SJCRH30 (cell line): ENCODE measurements at places on chromosomes 7 and 10. TPM values are rescaled to one million over a fixed set of nuclear protein-coding genes. Genes with fewer than 3 reads are reported as not detected.

GRCh38 chr7:16015981-16016380 lies 329.5 kb upstream of the MEOX2 start:
- no peaks in the 10 kb centered on the region for H3K36me3 ChIP-seq
- H3K4me1 ChIP-seq: no peaks in the 10 kb centered on the region
- H3K27me3 ChIP-seq: no peaks in the 10 kb centered on the region
- no peak overlapping the region for H3K4me3 ChIP-seq
- DNase-seq: no peak

DNA sequence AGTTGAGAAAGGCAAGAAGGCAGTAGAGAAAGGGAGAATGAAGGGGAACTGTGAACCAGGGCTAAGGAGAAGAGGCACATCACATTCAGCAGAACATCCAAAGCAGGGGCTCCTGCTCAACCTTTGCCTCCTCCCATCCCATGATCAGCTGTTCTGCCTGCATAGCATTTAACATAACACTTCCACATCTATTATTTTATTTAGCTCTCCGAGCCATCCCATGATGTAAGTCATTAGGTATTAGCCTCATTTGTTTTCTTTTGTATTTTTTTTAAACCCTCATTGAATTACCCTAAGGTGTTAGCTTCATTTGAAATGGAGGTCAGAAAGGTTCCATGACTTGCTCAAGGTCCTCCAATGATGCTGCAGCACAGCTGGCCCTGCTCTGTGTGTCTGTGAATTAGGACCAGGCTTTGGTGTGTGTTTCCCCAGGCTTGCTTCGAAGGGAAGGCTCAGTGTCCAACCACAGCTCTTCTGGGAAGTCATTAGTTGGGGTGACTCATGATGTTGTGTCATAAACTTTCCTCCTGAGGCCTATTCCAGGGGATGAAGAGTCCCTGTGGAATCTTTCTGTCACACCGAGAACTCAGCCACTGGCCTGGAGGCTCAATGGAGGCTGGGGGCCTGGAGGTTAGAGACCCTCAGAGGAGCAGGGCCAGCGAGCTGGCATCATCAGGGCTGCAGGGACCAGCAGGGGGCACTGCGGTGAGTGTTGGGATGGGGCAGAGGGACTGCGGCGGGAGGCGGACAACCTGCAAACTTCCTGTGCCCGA lies 16.5 kb downstream of the NPFFR1 start:
- no peaks in the 10 kb centered on the region for H3K27me3 ChIP-seq
- H3K4me3 ChIP-seq: no peak overlapping the region
- DNase-seq: peak; percentile 33
- H3K4me1 ChIP-seq: no peaks in the 10 kb centered on the region
- no peak overlapping the region for H3K27ac ChIP-seq

DNA sequence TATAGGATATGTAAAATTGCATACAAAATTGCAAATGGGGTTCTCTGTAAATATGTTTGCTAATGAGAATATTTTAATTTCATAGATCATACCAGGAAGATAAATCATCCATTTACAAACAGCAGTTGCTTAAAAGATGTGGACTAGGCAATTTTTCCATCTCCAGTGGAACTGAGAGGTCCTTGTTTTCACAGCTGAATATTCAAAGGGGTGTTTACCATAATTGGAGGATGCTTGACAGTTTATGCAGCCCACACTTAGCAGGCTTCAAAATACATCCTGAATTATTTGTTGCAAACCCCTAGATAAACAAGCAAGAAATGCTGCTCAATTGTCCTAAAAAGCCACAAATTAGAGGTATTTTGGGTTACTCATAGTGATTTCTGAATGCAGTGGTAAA lies 69.9 kb downstream of the ADARB2 start:
- no peak overlapping the region for H3K4me3 ChIP-seq
- no peak overlapping the region for H3K27ac ChIP-seq
- H3K4me1 ChIP-seq: no peaks in the 10 kb centered on the region
- no peak for DNase-seq
- H3K36me3 ChIP-seq: no peaks in the 10 kb centered on the region
- H3K27me3 ChIP-seq: no peaks in the 10 kb centered on the region

DNA sequence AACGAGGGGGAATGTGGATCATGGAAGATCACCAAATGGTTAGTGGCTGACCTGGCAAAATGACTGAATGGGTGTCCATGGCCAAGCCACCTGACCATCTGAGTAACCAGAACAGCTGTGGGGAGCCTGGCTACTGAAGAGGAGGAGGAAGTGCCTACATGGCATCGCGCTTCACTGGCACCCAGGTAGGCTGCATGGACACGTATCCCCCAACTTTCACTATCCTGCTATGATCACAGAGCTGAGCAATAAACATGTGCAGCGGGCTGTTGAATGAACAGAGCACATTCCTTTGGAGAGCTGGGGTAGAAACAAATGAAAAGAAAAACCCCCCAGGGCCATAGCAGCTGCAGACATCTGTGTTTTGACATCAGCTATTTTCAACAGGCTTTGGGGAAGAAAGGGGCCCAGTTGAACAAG lies 6.5 kb downstream of the AKR1B1 start:
- H3K36me3 ChIP-seq: peaks cover 37% of the 10 kb centered on the region
- DNase-seq: peak; percentile 94
- peak overlapping the region; percentile 89 for H3K27ac ChIP-seq
- H3K4me3 ChIP-seq: peak overlapping the region; percentile 7

Gene DRGX
- 15.0 and 17.8 TPM in 2 replicates for total RNA-seq

Gene LRRC18
- not detected in 2 replicates for total RNA-seq

GRCh38 chr10:113060201-113061053 lies 110.4 kb downstream of the TCF7L2 start:
- no peak overlapping the region; the same call in 1 of the 2 replicates for H3K4me3 ChIP-seq
- DNase-seq: peak; percentile 42
- peak overlapping the region; percentile 68 for H3K27ac ChIP-seq
- no peaks in the 10 kb centered on the region; the same call in 1 of the 2 replicates for H3K36me3 ChIP-seq
- peaks cover 65% of the 10 kb centered on the region for H3K4me1 ChIP-seq

Gene CTAGE4
- total RNA-seq: not detected in 2 replicates

- no peak for DNase-seq
- peaks cover 2% of the 10 kb centered on the region; the same call in 1 of the 2 replicates for H3K4me1 ChIP-seq
- no peak overlapping the region for H3K4me3 ChIP-seq
- H3K27ac ChIP-seq: no peak overlapping the region
- no peaks in the 10 kb centered on the region for H3K27me3 ChIP-seq
These were observed 17.1 kb downstream of the STEAP4 start for GRCh38 chr7:88289564-88290025.

DNA sequence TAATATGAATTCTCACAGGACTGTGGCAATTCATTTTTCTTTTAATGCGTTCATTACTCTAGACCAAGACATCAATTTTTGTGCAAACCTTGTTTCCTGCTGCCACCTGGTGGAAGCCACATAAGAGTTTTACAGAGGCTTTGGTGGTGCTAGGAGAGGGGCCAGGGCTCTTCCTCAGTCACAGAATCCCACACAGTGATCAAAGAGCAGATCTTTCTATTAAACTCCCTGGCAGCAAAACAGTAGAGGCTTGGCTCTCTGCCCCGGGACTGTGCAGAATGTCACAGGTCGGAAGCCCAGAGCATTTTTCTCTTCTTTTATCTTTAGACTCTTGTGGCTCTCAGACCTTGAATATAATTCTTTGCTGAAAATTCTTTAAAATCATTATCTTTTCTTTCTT lies 506.4 kb upstream of the C7orf33 start:
- H3K4me3 ChIP-seq: no peak overlapping the region
- H3K27me3 ChIP-seq: no peaks in the 10 kb centered on the region
- DNase-seq: peak; percentile 70
- no peak overlapping the region for H3K27ac ChIP-seq

DNA sequence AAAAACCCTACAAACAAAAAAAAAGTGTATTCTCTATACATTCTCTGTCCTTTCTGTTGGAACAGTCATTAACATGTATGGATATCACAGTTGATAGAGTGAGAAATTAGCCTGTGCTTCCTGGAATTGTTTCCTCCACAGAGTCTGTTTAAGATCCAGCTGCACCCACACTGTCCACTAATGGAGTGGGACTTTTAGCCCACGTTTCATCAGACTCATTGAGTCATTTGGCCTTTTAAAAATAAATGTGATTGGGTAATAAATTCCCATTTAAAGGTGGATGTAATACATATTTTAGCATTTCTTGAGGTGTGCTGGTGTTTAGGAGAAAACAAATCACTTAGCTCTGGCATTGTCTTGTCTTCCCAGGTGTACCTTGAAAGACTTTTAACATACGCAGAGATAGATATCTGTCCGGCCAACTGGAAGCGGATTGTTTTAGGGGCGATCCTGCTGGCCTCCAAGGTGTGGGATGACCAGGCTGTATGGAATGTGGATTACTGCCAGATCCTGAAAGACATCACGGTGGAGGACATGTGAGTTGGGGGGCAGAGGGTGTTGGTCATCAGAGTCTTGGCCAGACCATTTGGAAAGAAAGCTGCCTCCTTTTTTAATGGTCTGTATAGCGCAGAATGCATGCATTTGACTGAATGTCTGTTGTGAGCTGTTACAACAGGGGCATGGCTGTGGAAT lies 52.3 kb upstream of the GJD4 start:
- H3K27ac ChIP-seq: no peak overlapping the region
- H3K36me3 ChIP-seq: peaks cover 22% of the 10 kb centered on the region
- no peak overlapping the region for H3K4me3 ChIP-seq

GRCh38 chr10:28581916-28582315 lies 49.0 kb downstream of the WAC start:
- DNase-seq: no peak
- H3K4me3 ChIP-seq: no peak overlapping the region
- H3K27me3 ChIP-seq: no peaks in the 10 kb centered on the region
- H3K4me1 ChIP-seq: no peaks in the 10 kb centered on the region

Gene ANKRD2
- total RNA-seq: 0.26 and 0.51 TPM in 2 replicates

DNA sequence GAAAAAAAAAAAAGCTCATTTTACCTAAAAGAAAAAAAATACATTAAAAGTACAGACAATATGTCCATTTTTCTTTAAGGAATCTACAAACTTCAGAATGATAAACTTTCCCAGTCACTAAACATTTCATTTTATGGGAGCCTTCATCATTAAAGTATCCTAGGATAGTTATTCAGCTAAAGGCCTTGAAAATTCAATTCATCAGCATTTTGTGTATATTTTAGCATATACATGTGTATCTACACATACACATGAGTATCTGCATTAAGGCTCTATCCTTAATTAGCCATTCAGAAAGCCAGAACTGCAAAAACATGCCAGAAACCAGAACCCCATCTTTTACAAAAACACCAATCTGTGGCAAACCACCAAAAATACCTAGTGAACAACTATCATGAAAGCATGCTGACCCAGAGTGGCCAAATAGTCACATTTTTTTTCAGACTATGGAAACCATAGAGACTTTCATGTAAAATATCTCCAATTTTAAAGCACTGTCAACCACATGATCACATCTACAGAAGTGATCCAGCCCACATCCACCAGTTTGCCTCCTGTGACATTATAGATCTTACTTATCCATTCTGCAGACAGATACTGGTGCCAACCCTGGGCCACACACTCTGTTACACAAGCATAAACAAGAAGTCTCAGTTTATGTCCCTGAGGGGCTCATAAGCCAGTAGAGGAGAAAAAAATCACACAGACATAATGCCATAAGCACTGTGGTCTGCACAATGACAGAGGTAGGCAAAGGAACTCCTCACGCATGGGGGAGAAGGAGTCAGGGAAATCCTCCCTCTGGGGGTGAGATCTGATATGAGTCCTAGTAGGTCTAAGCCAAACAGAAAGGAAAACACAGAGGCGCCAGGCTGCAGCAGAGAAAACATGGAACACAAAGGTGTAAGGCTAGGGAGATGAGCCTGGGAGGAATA lies 79.2 kb downstream of the SRPK2 start:
- peak; percentile 64 for DNase-seq
- H3K4me3 ChIP-seq: no peak overlapping the region
- peaks cover 3% of the 10 kb centered on the region for H3K4me1 ChIP-seq
- H3K27me3 ChIP-seq: no peaks in the 10 kb centered on the region
- H3K27ac ChIP-seq: no peak overlapping the region

Gene CFTR
- not detected in 2 replicates for total RNA-seq

GRCh38 chr7:104983076-104983577 lies 30.9 kb upstream of the KMT2E start:
- H3K27ac ChIP-seq: peak overlapping the region; percentile 96
- H3K4me1 ChIP-seq: peaks cover 38% of the 10 kb centered on the region
- H3K27me3 ChIP-seq: no peaks in the 10 kb centered on the region
- no peak for DNase-seq
- H3K4me3 ChIP-seq: peak overlapping the region; percentile 69

DNA sequence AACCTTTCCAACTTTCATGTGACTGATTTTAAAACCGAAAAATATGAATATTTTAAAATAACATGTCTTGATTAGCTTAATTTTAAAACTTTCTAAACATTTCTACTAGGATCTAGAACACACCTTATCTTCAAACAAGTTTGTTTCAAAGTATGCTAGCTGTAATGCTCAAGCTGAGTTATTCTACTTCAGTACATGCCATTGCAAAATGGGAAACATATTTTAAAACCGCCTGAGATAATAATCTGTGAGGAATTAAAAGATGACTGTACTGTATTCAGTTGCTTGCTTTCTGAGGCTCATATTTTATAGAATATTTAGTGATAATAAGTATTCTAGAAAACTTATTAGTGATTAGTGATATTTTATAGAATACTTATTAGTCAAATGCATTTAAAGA lies 99.6 kb downstream of the LMBR1 start:
- no peaks in the 10 kb centered on the region for H3K4me1 ChIP-seq
- peaks cover 2% of the 10 kb centered on the region; the same call in 1 of the 2 replicates for H3K36me3 ChIP-seq
- no peaks in the 10 kb centered on the region for H3K27me3 ChIP-seq
- DNase-seq: no peak
- no peak overlapping the region for H3K27ac ChIP-seq

DNA sequence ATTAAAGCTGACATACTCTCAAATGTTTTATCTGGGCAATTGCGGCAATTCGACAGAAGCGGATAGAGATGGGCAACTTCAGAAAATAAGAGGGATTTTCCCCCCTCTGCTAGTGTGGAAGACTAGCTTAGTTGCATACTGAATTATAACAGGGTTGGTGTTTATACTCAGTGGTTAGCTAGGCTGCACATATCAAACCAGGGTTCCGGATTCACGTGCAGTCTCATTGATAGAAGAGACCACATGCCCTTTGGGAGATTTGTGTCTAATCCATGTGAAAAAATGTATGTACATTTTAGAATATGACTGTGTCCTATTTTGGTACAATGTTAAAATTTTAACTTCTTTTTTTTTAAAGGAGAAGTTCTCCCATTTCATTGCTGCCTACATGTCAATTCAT lies 136.9 kb upstream of the FZD1 start:
- H3K27ac ChIP-seq: no peak overlapping the region
- H3K36me3 ChIP-seq: peaks cover 14% of the 10 kb centered on the region
- no peak overlapping the region for H3K4me3 ChIP-seq
- H3K27me3 ChIP-seq: no peaks in the 10 kb centered on the region
- H3K4me1 ChIP-seq: 0 out of 2 replicates have a peak, but pooled peaks cover 3% of the 10 kb centered on the region
